ENCODE measurements at places on chromosomes 16 and 17.

DNA sequence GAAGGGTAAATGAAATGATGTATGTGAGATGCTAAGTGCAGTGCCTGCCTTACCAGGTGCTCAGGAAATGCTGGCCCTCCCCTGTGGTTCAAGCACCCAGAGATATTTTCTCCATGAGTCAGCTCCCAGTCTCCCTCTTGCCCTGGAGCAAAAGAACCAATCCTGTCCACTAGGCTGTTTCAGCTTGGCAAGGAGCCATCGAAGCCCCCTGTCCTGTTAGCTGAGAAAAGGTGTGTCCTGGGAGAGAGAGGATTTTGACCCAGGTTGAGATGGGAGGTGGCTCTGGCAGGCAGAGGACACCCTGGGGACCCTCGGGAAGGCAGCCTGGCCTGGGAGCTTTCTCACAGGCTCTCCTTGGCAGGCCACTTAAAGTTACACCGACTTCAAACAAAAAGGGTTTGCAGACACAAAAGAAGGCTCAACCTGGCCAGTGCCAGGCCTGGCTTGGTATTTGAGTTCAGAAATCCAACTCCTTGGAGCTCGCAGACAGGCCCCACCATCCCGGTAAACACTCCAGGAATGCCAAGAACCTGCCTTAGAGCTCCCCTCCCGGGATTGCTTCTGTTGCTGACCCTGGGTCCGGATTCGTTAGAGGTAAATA, 29.6 kb downstream of the NTN1 start:
- no peak for DNase-seq

GRCh38 chr16:84654998-84655397, 6.7 kb downstream of the KLHL36 start:
- DNase-seq: no peak

GRCh38 chr16:67428146-67428731, 2.7 kb upstream of the HSD11B2 start:
- peak; percentile 76 for DNase-seq

DNA sequence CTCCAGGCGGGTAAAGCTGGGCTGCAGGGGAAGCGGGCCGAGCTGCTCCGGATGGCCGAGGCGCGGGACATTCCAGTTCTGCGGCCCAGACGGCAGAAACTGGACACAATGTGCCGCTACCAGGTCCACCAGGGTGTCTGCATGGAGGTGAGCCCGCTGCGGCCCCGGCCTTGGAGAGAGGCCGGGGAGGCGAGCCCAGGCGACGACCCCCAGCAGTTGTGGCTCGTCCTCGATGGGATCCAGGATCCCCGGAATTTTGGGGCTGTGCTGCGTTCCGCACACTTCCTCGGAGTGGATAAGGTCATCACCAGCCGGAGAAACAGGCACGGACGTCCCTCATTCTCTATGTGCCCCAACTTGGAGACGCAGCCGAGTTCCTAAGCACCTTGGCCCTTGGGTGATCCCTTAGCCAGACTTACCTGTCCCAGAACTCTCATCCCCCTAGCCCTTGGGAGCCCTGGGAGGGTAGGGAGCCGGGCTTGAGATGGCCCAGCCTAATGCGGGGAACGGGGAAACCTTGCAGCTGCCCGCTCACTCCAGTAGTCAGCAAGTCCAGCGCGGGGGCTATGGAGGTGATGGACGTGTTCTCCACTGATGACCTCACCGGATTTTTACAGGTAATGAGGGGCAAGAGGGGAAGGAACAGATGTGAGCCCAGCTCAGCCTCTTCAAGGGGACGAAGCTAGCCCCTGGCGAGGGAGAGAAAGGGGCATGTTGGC, 806 bp downstream of the MRM1 start:
- DNase-seq: no peak

DNA sequence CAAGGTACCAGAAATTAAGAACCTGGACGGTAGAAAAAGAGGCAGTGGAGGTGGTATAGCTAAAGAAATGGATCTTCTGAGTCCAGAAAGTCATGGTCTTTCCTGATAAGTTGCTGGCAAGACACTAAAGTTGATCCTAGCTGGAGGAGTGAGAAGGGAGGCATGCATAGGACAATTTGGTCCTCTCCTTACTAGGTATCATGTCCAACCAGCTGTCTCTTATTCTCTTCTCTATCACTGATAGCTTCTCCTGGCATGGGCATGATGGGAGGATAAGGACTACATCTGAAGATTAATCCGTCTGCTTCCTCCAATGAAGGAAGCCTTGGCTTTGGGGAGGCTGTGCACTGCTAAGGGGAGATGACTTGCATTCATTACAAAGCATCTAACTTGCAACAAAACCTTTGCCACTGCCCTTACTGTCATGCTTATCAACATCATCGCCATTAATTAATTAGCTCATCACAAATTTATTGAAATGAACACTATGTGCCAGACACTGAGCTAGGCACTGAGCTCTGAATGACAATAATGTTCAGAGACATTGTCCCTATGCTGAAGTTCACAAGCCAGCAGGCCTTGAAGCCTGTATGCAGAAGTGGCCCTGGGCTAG, 3.1 kb upstream of the FAM117A start:
- DNase-seq: no peak

DNA sequence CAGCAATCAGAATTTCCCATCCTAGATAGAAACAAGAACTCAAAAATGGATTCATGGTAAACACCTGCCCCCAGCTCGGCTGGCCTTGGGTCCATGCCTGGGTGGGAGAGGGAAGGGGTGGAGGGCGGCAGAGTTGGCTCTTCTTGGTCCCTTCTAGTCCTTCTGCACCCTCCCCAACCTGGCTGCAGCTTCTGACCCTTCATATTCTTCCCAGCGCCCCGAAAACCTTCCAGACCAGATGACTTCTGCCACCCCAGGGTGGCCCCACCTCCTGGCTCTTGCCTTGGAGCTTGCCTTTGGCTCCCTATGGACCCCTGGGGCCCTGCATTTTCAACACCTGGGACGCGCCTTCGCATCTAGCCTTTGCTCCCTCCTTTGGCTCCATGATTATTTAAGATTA, 5.4 kb upstream of the GJD3 start:
- DNase-seq: no peak

GRCh38 chr17:76772842-76773525, 35.1 kb downstream of the MFSD11 start:
- no peak for DNase-seq

GRCh38 chr17:57890857-57891232, 41.0 kb upstream of the MRPS23 start:
- no peak for DNase-seq

DNA sequence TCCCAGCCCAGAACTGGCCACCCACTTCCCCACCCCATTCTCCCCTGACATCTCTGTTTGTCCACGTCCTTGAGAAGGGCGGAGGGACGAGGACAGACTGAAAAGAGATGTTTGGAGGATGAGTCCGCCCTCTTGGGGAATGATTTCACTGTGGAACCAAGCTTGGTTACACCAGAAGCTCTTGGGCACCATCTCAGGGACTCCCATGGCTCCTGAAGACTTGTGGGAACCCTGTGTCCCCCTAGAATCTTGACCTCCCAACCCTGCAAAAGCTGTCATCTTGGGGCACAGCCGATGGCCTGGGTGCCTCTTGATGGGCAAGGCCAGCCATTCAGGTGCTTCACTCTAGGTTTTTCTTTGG, 25.9 kb upstream of the LITAF start:
- DNase-seq: no peak

DNA sequence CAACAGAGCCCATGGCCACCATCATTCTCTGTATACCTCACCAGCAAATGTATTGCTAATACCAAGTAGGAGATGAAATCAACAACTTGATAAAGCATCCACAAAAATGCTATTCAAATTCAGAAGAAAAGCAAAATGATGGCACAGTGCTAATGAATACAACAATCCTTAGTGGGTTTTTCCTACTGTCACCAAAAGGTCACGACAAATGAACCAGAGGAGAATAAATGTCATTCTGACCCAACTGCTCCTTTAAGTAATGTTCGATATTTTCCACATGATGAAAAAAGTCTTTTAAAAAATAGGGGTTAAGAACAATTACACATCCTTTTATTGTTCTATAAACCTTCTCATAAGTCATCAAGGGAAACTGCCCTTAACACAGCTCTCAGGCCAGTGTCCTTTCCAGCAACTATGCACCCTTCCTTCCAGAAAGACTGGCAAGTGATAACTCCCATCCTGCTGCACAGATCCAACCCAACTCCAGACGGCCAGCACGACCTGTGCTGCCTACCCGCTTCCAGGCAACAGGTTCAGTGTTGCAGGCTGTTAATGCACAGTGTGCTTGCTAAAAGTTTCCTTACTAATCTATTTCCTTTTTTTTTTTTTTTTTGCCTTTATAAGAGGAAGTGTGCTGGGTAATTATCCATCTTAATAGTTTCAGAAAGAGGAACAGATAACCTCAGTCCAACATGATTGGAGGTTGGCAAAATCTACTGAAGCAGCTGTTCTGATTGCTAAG, 15.4 kb downstream of the FBXO31 start:
- DNase-seq: no peak

DNA sequence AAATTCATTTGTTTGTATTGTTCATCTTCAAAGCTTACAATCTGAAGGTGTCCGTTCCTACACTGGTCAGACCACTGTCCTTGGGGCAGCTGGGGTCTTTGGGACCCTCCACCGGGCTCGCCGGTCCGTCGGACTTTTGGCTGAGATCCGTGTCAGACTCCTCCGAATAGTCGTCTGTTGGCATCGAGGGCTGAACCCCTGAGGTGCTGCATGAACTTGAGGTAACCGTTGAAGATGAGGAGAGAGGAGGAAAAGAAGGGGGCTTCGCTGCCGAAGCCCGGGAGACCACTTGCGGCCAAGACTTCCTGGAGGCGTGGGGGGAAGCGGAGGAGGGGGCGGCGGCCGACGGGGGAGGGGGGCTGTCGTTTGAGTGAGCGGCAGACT, 260.8 kb downstream of the ZFHX3 start:
- DNase-seq: no peak

- no peak for DNase-seq
These were observed 532.3 kb upstream of the PSMD7 start for GRCh38 chr16:73764321-73764720.

GRCh38 chr17:28328325-28328724, 6.9 kb downstream of the IFT20 start:
- no peak for DNase-seq

DNA sequence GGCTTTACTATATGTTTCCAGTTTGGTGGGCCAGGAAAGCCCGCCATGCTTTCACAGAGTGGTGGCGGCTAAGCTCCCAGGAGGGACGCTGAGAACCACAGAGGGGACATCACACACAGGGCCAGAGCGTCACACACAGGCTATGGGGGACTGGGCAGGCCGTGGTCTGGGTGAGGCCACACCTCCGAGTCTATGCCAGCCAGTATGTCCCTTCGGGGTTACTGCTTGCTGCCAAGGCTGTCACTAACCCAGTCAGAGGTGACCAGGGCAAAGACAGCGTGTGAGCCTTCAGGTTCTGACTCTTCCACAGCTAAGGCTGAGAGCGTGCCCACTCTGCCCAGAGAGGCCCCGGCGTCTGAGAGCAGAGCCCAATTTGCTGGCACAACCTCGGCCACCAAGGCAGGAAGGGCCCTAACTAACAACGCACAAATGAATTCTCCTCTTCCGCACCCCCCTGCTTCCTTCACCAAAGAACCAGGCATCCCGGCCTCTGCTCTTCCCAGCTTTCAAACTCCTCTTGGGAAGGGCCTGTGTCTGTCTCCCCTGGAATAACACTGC, 2.9 kb downstream of the PLD6 start:
- DNase-seq: no peak

GRCh38 chr17:15998031-15998562, 1.4 kb downstream of the ZSWIM7 start:
- DNase-seq: no peak

GRCh38 chr16:57031156-57031555, 41.8 kb downstream of the NLRC5 start:
- DNase-seq: no peak

GRCh38 chr16:66460703-66461102, 33.6 kb downstream of the BEAN1 start:
- DNase-seq: no peak

- DNase-seq: no peak
These were observed 22.0 kb upstream of the NLK start for GRCh38 chr17:28020515-28020914.

- no peak for DNase-seq
These were observed 12.3 kb downstream of the CHMP6 start for GRCh38 chr17:81003711-81004475.

DNA sequence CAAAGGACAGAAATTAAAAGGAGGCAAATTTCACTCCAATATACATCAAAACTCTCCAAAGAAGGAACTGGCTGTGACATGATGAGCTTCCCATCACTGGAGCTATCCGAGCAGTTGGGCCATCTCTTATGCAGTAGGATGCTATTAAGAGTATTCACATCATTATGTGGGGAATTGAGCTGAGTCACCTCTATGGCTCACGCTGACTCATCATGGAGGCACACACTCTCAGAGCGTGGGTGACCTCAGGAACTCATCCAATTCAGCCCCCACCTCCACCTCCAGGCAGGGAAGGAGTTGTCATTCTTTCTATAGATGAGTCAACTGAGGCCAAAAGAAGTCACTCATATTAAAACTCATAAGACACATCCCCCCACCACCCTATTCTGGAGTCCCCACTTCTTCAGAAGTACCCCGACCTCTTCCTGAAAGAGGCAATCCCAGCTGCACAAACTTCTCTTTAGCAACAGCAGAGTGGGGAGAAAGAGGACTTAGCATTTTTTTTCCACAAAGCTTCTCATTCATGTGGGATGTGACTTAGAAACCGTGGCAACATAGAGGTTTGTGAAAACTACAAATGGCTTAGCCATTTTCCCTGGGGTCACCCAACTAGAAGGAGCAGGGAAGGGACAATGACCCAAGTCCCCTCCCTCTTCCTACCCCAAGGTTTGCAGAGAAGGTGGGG, 32.5 kb downstream of the ABCC12 start:
- DNase-seq: no peak

- peak; percentile 46 for DNase-seq
These were observed 225.1 kb upstream of the CA10 start for GRCh38 chr17:52383493-52384100.

DNA sequence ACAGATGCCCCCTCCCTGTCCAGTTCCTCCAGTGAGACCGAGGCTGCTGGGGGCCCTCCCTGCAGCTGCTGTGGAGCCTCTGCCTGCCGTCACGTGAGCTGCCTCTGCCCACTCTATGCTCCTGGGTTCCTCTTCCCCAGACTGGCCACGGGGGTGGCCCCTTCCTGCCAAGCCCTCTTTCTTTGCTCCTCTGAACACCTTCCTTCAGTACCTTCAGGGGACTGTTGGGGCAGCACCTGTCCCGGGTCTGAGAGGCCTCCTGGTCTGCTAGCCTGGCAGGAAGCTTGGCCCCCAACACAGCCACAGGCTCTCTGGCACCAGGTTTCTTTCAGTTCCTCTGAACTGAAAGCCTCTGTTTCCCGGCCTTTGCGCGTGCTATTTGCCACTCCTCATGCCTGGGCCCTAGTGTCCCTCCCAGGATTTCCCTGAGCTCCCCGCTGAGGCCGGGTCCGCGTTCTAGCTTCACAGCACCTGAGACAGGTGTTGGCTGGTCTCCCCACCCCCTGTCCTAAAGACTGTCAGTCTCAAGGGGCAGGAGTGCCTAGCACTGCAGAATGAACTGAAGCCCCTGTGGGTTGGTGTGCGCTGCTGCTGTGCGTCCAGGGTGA, 6.6 kb upstream of the ATP6V0C start:
- DNase-seq: no peak

DNA sequence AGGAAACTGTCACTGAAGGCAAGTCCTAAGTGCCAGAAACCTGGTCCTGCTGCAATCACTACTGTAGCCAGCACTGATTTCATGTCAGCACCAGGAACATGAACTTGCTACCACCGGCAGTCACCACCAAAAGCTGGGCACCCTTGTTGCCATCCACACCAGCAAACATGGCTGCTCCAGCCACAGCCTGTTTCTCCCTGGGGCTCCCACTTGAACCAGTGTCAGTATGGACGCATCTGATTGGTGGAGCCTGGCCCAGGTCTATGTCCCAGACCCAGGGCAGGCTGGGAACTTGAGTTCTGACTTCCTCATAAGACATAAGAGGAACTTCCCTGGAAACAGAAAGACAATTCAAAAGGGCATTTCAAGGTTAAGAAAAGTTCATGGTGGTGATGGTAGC, 56.5 kb downstream of the COPRS start:
- no peak for DNase-seq

All from renal cortex interstitium (tissue), 15 donors.